Vagina (tissue), 2 donors: ENCODE measurements at places on chromosomes 13 and 19.
A peak's percentile ranks its signal among the peaks of the same experiment; 100 is the strongest.

DNA sequence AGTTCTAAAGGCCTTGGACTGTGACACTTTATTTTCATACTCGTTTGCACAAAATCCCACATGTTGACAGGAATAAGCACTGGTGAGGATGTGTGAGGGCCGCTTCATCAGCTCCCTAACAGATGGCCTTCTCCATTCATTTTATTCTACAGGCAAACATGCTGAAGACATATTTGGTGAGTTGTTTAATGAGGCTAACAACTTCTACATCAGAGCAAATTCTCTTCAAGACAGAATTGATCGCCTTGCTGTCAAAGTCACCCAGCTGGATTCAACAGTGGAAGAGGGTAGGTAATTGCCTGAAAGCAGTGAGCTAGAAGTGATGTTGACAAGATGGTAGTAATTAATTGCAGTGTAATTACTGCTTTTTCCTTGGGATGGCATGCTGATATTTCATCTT lies 95.7 kb downstream of the GPR12 start:
- DNase-seq: no peak

DNA sequence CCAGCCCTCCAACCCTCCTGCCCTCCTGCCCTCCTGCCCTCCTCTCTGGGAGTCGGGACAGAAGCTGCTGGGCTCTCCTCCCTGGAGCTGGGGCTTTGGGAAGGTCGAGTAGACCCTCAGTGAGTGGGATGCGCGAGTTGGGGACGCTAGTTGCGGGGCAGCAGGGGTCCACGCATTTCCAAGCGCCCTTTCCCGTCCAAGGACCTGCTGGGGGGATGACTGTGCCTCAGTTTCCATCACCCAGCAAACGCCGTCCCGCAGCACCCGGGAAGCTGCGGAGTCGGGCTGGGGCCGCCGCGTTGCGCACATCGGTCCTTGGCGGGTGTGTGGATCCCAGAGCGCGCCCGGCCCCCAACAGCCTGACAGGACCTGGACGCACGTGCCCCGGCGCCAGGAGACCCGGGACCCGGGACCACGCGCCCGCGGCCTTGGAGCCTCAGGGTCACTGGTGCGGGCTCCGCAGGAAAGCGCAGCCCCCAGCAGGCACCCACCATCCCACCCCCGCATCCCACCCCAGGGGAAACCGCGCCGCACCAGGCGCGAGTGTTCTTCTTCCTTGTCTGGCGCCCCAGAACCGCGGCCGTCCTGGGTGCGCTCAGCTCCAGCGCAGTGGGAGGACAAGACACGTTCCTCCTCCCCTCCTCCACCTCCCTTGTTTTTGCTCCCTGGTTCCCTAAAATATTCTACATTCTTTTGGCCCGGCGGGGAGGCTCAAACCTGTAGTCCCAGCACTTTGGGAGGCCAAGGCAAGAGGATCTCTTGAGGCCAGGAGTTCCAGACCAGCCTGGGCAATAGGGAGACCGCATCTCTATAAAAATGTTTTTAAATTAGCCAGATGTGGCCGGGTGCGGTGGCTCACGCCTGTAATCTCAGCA lies 9.2 kb downstream of the ONECUT3 start:
- no peak for DNase-seq

GRCh38 chr13:102003848-102004570 lies 397.8 kb downstream of the FGF14 start:
- DNase-seq: no peak

DNA sequence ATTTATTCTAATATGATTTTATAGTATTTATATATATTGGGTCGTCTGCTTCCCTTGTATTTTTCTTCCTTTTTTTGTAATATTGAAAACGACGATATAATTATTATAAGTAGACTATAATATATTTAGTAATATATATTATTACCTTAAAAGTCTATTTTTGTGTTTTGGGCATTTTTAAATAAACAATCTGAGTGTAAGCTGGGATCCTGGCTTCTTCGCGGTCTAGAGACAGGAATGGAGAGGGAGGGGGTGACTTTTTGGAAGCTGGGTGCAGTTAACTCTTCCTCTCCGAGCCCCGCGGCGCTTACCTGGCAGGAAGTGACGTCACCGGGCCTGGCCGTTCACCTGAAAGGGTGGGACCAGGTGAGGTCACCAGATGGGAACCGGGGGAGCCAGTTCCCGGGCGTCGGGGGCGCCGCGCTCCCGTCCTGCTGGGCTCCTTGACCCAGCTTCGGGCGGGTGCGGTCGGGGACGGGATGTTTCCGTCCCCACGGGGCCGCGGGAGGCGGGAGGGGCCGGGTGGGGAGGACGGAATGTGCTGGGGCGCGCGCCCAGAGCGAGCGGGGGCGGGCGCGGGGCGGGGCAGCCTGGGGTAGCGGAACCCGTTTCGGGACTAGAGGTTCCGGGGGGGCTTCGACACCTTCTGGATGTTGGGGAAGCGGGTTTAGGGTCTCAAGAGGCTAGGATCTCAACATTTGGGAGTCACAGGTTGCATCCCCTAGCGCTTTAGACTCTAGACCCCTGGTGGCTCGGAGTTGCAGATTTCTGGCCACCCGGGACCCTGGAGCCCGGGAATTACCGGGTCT lies 2.8 kb downstream of the ZFP36 start:
- DNase-seq: no peak

GRCh38 chr13:111062966-111063365 lies 52.1 kb upstream of the ARHGEF7 start:
- peak; percentile 22 for DNase-seq

DNA sequence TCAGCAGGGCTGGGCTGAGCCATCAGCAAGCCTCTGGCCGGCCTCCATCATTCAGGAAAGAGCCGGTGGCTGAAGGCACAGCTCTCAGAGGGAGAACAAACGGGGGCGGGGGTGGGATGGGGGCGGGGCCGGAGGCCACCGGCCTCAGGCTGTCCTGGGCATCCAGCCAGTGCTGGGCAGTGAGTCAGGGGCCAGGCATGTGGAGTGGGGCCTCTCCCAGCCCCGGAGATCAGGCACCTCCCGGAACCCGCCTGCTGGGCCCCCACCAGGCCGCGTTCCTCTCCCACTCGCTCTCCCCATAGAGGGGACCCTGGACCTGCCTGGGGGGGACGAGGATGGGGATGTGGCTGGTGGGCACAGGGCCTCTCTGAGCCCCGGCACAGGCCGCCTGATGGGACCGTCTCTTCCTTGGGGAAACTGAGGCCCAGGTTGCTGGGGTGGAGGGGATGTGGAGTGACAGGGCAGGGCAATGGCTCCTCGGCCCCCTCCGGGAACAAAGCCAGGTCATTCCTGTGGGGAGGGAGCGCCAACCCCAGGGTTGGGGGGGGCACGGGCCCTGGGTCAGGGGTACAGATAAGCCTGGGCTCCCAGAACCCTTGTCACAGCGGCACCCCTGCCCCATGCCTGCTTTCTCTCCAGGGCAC lies 12.9 kb downstream of the SPC24 start:
- no peak for DNase-seq

GRCh38 chr19:19459073-19459472 lies 53.6 kb downstream of the GATAD2A start:
- no peak for DNase-seq

DNA sequence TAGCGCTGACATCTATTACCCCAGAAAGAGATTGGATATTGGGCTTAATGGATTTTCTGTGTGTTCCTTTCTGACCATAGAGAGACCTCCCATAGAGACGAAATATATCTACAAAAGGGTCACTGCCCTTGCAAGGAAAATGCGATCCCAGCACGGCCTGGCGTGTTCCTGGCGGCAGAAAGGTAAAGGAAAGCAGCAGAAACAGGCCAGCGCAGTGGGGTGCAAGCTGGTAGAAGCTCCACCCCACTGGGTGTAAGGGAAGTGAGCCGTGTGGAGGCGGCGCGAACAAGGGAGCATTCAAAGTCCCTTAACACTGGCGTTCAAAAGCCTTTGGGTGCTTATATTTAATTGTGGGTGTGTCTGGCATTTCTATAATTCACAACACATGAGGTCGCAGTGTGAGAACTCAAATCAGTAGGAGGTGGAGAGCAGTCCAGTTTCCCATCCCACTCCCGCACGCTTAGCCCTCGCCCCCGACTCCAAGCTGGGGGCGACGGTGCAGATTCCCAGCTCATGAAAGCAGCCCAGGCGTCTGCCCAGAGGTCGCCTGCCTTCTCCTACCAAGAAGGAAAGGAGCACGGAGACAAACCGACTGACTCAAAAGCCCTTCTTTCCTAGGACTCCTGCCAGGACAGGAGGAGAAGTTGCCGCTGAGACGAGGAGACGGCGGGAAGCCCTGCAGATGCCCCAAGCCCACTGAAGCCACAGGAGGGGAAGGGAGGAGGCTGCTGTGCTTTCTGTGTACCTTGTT lies 478.4 kb downstream of the FOXO1 start:
- DNase-seq: no peak

GRCh38 chr13:96426167-96426566 lies 336.3 kb downstream of the HS6ST3 start:
- no peak for DNase-seq

DNA sequence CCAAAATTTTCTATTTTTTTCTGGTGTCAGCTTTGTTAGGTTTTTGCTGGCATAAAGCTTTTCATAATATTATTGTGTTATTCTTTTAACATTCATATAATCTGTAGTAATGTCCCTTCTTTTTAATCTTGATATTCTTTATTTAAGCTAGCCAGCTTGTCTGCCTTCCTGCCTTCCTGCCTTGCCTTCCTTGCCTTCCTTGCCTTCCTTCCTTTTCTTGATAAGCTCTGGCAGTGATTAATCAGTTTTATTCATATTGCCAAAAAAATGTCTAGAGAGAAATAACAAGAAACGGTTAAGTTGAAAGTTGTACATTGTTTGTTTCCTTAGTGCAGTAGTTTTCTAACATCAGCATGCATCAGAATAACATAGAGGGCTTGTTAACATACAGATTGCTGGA lies 257.5 kb downstream of the MAB21L1 start:
- DNase-seq: no peak

- no peak for DNase-seq
Measured at GRCh38 chr19:18789422-18789869, 1.7 kb downstream of the COMP start.

- no peak for DNase-seq
Measured at GRCh38 chr19:54517483-54517882, 14.9 kb downstream of the LAIR2 start.

DNA sequence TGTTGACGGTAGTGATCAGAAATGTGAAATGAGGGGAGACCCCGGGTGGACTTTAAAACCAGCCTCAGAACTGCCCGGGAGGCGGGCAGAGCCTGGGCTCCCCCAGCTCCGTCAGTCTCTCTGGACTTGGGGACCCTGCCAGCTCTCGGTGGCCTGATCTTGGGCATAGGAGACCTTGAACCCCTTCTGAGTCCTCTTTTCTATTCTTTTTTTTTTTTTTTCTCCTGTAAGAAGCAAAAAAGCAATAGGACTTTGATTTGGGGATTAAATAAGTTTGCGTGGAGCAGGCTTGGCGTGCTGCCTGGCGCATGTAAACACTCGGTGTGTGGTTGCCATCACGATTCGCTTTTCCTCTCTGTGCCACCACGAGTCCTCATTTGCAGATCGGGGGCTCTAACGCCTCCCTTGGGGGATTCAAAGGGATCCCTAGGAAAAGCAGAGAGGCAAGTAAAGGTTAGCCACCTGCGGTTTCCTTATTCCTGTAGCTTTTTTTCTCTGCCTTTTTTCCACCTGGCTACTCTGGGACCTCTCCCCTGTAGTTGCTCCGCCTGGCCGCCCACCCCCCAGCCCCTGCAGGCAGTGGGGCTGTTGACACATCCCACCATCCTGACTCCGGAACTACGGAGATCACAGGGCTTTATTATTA lies 1.3 kb downstream of the SAFB start:
- no peak for DNase-seq

DNA sequence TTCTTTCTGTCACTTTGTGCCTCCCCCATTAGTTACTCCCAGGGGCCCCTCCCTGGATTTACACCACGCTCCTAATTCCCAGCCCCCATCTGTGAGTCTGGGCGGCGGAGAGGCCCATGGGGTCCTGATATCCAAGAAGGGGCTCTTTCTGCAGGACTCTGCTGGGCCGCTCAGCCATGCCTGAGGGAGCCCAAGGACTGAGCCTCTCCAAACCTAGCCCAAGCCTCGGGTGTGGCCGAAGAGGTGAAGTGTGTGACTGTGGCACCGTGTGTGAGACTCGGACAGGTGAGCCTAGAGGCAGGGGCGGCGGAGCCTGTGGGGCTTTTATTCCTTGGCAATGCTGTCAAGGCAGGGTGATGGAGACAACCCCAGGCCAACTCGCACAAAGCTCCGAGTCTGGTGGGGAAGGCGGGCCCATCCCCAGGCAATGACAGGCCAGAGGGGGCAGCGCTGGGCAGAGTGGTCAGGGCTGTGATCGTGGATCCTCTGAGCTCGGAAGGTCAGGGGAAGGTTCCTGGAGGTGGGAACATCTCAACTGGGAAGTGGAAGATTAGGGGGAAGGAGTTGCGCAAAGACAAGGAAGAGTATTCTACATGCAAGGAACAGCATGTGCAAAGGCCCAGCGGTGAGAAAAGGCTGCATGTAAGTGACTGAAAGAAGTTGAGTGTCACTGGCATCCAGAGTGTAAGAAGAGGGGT lies 1.6 kb downstream of the PLEKHG2 start:
- no peak for DNase-seq

DNA sequence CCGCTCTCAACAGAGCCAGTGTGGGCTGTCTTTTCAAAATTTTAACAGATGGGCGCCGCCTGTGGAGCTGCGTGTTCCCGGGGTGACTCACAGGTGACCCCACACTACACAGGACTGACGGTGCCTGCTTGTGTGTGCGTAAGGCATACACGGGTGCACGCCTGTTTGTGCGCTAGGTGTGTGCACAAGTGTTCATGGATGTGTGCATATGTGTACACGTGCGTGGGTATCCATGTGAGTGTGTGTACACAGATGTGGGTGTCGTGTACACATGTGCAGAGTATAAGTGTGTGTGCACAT lies 92.7 kb upstream of the SOX1 start:
- no peak for DNase-seq

DNA sequence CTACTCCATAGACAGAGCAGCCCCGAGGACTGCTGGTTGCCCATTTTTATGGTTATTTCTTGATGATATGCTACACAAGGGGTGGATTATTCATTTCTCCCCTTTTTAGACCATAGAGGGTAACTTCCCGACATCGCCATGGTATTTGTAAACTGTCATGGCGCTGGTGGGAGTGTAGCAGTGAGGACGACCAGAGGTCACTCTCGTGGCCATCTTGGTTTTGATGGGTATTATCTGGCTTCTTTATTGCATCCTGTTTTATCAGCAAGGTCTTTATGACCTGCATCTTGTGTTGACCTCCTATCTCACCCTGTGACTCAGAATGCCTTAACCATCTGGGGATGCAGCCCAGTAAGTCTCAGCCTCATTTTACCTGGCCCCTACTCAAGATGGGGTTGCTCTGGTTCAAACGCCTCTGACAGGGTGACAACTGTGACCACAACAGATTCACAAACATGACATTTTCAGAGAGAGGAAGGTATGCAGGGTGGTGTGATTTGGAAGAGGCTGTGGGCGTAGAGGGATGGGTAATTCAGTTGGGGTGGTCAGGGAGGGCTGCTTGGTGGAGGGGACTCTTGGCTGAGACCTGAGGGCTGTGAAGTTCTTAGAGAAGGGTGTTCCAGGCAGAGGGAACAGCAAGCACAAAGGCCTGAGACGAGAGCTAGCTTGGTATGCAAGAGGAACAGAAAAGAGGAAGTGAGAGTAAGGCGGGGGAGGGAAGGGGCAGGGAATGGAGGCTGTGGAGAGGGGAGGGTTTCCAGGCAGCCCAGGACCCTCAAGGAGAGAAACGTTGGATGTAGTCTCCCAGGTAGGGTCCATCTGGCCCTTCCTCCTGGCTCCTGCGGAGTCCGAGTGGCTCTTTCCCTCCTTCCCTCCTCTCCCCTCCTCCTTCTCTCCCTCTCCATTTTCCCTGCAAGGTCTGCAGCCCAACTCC lies 23.5 kb downstream of the FAM187B start:
- DNase-seq: peak; percentile 64
